GM23248 (cell line): ENCODE measurements at places on chromosomes 1 and 21. TPM values are rescaled to one million over a fixed set of nuclear protein-coding genes. Genes with fewer than 3 reads are reported as not detected.

Gene TCEA3
- 9.2 and 16.3 TPM in 2 replicates for total RNA-seq

DNA sequence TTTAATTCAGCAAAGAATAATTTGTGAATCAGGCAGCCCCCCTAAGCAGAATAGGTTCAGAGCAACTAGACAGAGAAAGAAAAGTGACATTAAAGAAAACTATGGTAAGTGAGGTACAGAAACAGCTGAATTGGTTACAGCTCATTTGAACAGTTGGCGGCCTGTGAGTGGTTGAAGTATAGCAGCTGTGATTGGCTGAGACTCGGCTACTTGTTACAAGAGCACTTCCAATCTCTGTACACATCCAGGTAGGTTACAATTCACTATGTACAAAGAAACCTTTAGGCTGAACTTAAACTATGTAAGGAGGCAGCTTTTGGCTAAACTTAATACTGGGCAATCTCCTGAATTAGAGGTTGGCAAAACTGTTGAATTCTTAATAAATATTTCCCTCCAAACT lies 171.1 kb upstream of the LHX8 start:
- no peak overlapping the region for H3K27ac ChIP-seq
- H3K36me3 ChIP-seq, result no peaks in the 10 kb centered on the region
- H3K4me3 ChIP-seq, result no peak overlapping the region
- no peaks in the 10 kb centered on the region for H3K4me1 ChIP-seq
- DNase-seq, result no peak
- H3K27me3 ChIP-seq, result no peaks in the 10 kb centered on the region

- H3K36me3 ChIP-seq, result no peaks in the 10 kb centered on the region
- H3K4me1 ChIP-seq, result 0 out of 2 replicates have a peak, but pooled peaks cover 8% of the 10 kb centered on the region
- no peaks in the 10 kb centered on the region for H3K27me3 ChIP-seq
- H3K4me3 ChIP-seq, result peak overlapping the region; percentile 41; the same call in 1 of the 2 replicates
Observed at GRCh38 chr1:48931506-48932192, 155.0 kb upstream of the BEND5 start.

DNA sequence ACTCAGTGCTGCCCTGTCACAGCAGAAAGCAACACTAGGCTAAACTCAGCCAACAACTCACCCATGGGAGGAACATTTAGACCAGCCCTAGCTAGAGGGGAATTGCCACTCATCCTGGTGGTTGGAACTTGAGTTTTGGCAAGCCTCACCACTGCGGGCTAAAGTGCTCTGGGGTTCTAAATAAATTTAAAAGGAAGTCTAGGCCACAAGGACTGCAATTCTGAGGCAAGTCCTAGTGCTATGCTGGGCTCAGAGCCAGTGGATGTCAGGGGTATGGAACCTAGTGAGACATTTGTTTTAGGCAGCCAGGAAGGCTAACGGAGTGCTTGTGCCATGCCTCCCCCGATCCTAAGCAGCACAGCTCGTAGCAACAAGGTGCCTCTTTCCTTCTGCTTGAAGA lies 78.0 kb downstream of the RGS13 start:
- DNase-seq, result no peak
- H3K4me3 ChIP-seq, result no peak overlapping the region
- peaks cover 9% of the 10 kb centered on the region; the same call in 1 of the 2 replicates for H3K4me1 ChIP-seq

GRCh38 chr1:62234688-62235087 lies 40.0 kb downstream of the L1TD1 start:
- H3K4me3 ChIP-seq, result no peak overlapping the region
- no peaks in the 10 kb centered on the region for H3K27me3 ChIP-seq
- peaks cover 51% of the 10 kb centered on the region for H3K4me1 ChIP-seq
- H3K27ac ChIP-seq, result no peak overlapping the region

- DNase-seq, result peak; percentile 90
- peaks cover 30% of the 10 kb centered on the region for H3K36me3 ChIP-seq
- H3K27me3 ChIP-seq, result no peaks in the 10 kb centered on the region
- peaks cover 26% of the 10 kb centered on the region for H3K4me1 ChIP-seq
- peak overlapping the region; percentile 96 for H3K4me3 ChIP-seq
Observed at GRCh38 chr1:37808369-37809319, 636 bp upstream of the YRDC start.
